ENCODE measurements at places on chromosomes 1 and 21. TPM values are rescaled to one million over a fixed set of nuclear protein-coding genes. Genes with fewer than 3 reads are reported as not detected.

DNA sequence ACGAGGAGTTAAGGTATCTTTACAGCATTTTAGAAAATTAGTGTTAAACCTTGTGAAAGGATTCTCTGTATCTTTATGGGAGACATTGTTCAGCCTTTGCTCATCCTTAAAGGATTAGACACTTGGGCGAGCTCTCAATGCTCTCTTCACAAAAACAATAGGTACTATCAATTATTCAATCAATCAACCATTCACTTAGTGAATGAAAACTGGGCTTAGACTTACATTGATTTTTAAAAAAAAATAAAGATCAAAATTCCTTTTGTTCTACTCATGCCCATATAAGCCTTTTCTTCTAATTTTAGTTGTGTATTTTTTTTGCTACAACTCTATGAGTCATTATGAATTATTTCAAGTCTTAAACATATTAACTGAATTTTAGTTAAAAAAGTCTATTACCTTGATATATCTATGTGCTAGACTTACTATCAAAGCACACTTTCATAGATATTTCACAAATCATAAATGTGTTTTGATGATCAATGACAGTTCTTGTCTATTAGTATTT is 181.2 kb downstream of the DPYD start:
- no peak for DNase-seq

- no peak for DNase-seq
Observed at GRCh38 chr1:71706029-71706671, 576.2 kb downstream of the NEGR1 start.

The CYP4X1 gene
- polyA plus RNA-seq: 12.1 TPM

GRCh38 chr1:167671727-167672511 is 41.9 kb downstream of the RCSD1 start:
- no peak for DNase-seq

Measured in left renal cortex interstitium (tissue), 4 donors.